ENCODE measurements at places on chromosomes 5 and 9.

DNA sequence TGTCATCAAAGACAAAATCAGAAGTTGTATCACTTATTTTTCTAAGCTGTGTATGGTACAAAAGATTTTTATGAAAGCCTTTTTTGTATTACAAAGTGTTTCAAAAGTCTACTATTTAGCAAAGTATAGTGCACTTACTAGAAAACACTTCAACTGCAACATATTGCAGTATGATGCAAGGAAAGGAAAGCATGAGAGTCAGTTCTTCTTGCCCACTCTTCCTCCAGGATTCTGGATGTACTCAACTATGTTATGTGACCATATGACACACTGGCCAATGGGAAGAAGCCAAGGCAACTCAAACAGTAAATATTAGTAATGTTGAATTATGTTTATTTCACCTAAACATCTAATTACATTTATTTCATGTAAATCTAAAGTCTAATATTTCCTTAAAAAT, 49.5 kb upstream of the TYRP1 start:
- no peak for DNase-seq

- DNase-seq: no peak
Observed at GRCh38 chr5:78549043-78549442, 99.5 kb downstream of the LHFPL2 start.

- DNase-seq: no peak
Observed at GRCh38 chr9:137371946-137372651, 50.9 kb downstream of the EXD3 start.

GRCh38 chr5:55629815-55630214, 82.3 kb downstream of the SLC38A9 start:
- DNase-seq: no peak

GRCh38 chr5:50576686-50577256, 89.7 kb upstream of the PARP8 start:
- DNase-seq: no peak

DNA sequence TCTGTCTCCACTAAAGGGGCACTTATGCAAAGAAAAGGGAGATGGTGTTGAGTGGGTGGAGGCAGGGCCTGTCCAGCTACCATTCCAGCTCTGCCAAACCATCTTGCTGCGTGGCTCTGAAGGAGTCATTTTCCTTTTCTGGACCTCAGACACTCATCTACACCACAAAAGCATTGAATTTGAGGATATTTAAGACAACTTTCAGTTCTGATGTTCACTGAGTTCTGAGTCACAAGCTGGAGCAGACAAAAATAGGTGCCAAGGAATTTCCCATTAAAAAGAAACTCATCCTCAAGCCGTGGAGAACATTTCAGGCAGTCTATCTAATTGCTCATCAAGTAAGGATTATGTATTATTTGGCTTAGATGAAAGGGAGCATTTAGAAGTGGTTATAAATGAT, 195.0 kb upstream of the TBC1D2 start:
- DNase-seq: no peak

GRCh38 chr9:115006660-115007059, 76.3 kb upstream of the TNFSF8 start:
- no peak for DNase-seq

- DNase-seq: no peak
Observed at GRCh38 chr5:102241809-102242421, 54.2 kb downstream of the SLCO4C1 start.

- DNase-seq: no peak
Observed at GRCh38 chr5:135271533-135272310, 127.3 kb downstream of the MACROH2A1 start.

All from activated CD8-positive, alpha-beta memory T cell treated with anti-CD3 and anti-CD28 coated beads, Interleukin-2, amount 50 U/mL, for 4 hours (primary cell).